ENCODE measurements at places on chromosomes 16 and 17.

GRCh38 chr17:77382966-77383612, 242.3 kb downstream of the SEC14L1 start:
- DNase-seq: no peak

- no peak for DNase-seq
Measured at GRCh38 chr17:81515530-81516041, 3.0 kb upstream of the ACTG1 start.

GRCh38 chr16:1222553-1223354, 2.3 kb downstream of the TPSG1 start:
- DNase-seq: no peak

DNA sequence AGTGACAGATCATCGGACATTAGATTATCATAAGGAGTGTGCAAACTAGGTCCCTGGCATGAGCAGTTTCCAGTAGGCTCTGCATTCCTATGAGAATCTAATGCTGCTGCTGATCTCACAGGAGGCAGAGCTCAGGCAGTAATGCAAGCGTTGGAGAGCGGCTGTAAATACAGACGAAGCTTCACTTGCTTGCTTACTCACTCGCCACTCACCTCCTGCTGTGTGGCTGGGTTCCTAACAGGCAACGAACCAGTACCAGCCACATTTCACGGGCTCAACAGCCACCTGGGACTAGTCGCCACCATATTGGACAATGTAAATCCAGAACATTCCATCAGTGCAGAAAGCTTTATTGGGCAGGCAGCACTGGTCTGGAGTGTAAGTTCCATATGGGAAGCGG, 7.7 kb downstream of the JPH3 start:
- DNase-seq: no peak

DNA sequence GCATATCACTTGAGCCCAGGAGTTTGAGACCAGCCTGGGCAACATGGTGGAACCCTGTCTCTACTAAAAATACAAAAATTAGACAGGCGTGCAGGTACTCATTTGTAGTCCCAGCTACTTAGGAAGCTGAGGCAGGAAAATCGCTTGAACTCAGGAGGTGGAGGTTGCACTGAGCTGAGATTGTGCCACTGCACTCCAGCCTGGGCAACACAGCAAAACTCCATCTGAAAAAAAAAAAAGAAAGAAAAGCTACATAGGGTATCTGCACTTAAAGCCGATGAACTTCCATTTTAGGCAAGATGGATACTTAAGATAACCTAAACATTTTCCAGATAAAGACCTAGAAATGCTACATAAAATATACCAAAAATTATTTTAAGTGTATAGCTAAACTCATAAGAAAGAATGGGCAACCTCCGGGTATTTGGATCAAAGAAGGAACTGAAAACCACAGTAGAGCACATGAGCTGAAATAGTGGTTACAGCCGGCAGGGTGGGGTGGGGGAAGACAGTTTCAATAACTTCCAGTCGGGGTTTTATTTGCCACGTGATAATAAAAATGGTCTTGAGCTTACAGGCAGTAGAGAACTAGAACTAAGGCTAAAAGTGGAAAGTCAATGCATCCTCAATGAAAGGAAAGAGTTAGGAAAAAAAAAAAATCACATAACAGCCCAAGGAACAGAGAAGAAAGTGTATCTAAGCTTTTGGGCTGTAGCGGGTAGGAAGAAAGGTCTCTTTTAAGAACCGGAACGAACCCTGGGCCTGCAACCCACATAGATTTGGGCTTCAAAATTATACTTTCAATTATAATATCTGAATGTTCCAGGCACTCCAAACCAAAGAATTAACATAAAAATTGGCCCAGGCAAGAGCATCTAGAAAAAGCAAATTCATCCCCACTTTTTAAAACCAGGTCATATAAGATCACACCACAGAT, 53.1 kb downstream of the CFDP1 start:
- DNase-seq: no peak

DNA sequence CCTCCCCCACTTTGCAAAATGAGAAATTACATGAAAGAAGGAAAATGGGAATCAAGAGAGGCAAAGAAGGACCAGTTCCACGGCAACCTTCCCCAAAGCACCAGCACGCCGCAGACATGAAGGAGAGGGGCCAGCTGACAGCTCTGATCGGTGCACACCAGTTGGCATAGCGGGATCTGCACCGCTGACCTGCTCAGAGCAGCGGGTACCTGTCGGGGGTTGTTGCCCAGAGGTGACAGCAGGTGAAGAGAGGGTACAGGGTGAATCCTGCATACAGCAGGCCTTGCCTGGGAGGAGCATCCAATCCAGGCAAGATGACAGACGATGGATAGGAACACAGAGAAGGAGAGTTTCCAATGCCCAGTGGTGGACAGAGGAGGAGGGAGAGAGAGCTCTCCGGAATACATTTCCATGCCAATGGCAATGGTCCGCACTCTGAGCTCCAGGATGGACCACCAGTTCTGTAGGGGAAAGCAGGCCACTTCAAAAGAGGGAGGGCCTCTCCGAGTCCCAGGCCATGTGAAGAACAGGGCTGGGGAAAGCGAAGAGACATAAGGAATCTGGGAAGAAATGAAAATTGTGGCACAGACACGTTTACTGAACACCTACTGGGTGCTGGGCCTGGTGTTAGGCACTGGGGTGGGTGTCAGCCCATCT, 24.0 kb downstream of the CEP295NL start:
- no peak for DNase-seq

- DNase-seq: no peak
Measured at GRCh38 chr16:78460428-78460827, 361.0 kb downstream of the WWOX start.

DNA sequence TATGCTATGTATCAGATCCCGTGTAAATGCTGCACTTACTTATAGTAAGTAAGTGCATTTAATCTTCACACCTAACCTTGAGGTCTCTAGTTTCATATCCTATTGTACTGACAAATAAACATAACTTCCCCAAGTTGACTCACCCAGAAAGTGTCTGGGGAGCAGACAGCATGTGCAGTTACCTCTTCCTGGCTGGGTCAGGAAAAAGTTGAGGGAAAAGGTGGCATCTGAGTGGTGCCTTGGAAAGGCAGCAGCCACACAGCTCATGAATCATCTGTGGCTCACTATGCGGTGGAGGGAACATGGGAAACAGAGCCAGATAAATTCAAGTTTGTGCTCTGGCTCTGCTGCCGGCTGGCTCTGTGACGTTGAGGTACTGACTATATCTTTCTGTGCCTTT, 382.0 kb upstream of the DYNLRB2 start:
- no peak for DNase-seq

DNA sequence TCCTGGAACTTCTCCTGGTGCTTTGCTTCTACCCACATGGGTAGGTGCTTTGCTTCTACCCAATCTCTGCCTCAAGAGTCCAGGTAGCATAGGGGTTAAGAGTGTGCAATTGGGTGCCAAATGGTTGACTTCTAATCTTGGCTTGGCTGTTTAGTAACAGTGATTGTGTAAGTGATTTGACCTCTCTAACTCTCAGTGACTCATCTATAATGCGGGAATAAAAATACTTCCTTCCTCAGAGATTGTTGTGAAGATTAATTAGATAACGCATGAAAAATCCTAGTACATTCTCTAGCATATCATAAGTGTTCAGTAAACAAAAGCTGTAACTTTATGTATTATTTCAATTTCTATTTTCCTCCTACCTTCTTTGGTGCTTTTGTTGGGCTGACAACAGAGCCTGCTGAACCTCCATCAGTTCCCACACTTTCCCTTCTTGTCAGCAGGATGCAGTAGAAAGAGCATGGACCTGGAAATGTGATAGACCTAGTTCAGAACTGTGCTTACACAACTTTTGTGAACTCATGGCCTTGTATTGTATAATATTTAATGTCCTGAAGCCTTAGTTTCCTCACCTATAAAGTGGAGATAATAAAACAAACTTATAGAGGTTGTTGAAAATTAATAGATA, 72.9 kb upstream of the SMIM36 start:
- no peak for DNase-seq

DNA sequence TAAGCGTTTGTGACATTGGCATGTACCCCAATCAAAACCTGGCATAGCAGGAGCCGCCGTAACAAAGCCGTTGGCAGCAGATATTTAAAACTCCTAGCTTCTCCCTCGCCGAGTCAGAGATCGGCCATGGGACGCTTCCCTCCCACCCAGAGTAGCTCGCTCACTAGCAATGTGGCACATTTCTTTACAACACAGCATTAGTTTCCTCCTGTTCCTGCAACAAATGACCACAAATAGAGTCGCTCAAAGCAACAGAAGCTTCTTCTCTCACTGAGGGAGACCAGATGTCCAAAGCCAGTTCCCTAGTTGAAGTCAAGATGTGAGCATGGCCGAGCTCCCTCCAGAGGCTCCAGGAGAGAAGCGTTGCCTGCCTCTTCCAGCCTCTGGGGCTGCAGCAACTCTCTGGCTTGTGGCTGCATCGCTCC, 106.7 kb downstream of the RBFOX3 start:
- no peak for DNase-seq

- DNase-seq: peak; percentile 94
Measured at GRCh38 chr16:5071681-5072333, at the start of gene ALG1. ALG1 (plus strand) TSS chr16:5071843; CDS start chr16:5071850, 7 bp downstream.

DNA sequence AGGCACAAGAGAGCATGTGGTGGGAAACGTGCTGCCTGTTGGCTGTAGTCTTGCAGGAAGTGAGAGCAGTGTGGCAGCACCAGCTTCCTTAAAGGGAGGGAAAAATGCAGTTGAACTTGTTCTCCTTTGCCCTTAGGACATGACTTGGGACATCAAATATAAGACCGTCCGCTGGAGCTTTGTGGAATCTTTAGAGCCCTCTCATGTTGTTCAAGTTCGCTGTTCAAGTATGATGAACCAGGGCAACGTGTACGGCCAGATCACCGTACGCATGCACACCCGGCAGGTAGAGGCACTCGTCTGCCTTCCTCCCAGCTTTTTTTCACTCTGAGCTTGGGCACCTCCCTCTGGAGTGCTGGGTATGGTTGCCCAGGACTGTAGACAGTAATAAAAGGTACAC, 23.3 kb downstream of the GPR179 start:
- DNase-seq: no peak

GRCh38 chr16:66420396-66420795, 6.7 kb upstream of the BEAN1 start:
- no peak for DNase-seq
